ENCODE measurements at places on chromosomes 5 and 9.

DNA sequence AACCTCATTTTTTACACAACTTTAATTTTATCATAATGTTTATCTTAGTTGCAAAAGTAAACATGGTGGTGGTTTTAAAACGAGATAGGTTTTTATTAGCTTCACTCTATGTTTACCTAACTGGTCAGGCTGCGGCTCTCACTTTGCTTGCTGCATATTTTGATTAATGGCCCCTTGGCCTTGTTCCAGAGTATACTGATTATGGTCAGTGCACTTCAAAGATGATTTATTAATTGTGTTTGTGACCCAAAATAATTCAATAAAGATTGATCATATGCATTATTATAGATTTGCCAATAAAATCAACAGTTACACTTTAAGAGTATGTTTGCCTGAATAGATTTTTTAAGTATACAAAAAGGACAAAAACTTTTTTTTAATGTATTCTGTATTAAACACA, 188.0 kb downstream of the XRCC4 start:
- DNase-seq, result no peak

- DNase-seq, result no peak
Measured at GRCh38 chr5:27191786-27192510, 153.6 kb upstream of the CDH9 start.

GRCh38 chr9:91427873-91428272, 4.2 kb upstream of the NFIL3 start:
- no peak for DNase-seq

DNA sequence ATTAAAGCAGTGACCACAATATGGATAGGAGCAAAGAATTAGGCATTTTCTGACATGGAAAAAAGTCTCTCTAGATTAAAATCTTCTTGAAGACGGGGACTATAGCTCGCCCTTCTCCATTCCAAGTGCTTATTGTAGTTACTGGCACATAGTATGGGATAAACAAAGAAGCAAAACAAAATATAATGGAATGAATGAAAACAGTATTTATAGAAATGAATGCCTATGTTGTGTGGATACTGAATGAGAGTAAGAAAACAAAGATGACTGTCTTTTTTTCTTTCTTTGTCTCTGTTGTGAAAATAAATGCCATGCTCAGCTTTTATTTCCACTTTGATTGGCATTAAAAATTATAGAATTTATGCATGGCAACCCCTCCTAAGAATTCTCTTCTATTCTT, 1414.3 kb upstream of the ACO1 start:
- no peak for DNase-seq

- no peak for DNase-seq
Measured at GRCh38 chr5:170408226-170408625, 19.1 kb upstream of the KCNMB1 start.

All from ELF-1 (cell line).